ENCODE measurements at places on chromosomes 12 and 14. TPM values are rescaled to one million over a fixed set of nuclear protein-coding genes. Genes with fewer than 3 reads are reported as not detected.

The USP5 gene
- polyA plus RNA-seq = 59.7 TPM

The INHBE gene
- polyA plus RNA-seq = 0.69 TPM

GRCh38 chr12:116130431-116130830, 147.1 kb downstream of the MED13L start:
- no peak for DNase-seq

The GPRC5A gene
- polyA plus RNA-seq = 7.1 TPM

- no peak for DNase-seq
These were observed 129.5 kb upstream of the RTL1 start for GRCh38 chr14:101033006-101033405.

The RHOJ gene
- polyA plus RNA-seq = 21.4 TPM

The ADGRD1 gene
- 18.3 TPM for polyA plus RNA-seq

All from left renal pelvis (tissue), 4 donors.